Vagina (tissue), 2 donors: ENCODE measurements at places on chromosomes 13 and 19.

DNA sequence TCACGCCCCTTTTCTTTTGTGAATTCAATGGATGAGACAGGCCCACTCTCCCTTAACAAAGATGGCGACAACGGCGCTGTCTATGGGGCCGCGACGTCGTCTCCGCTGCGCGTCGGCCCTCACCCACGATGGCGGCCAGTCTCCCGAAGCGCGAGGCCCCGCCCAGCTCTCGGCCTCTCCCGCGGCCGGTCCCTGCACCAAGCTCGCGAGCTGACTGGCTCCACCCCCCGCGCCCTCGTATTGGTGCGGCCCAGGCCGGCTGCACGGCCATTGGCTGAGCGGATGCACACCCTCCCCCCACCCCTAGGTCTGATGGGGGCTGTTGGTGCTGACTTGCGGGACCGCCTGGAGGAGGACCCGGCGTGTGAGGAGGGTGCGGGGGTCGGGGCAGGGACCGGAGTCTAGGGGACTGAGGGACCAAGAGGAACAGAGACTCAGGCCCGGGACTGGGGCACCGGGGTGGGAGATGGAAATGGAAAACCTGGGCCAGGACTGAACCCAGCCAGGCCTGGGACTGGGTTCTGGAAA lies 4.8 kb downstream of the SPHK2 start:
- DNase-seq, result no peak

DNA sequence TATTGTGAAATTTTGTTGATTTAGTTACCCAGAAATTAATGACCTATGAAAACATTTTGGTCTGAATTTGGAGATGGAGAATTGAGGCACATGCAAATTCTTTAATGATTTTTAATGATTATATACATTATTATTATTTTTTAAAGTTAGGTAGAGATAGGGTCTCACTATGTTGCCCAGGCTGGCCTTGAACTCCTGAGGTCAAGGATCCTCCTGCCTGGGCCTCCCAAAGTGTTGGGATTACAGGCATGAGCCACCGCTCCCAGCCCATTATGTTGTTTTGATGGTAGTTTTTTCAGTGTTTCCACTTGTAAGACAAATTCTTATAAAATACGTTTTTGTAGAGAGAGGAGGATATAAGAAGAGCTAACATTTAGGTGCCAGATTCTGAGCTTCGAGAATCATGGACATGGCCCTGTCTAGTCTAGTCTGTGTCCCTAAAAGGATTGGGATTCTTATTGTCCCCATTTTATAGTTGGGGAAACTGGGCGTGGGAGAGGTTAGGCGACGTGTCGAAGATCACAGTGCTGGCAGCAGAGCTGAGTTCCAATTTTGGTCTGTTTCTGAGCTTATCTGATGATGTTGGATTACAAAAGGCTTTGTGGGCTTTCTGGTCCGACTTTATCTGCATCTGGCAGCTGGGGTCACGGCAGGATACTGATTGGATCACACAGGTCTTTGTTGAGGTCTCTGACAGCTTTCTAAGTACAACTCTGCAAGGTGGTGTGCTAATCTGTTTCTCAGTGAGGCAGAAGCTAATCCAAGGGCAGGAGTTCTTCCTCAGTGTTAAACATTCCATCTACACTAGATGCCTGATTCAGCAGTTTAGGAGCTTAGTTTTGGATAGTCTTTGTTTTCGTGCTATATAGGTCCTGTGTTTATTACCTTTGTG lies 7.5 kb upstream of the WDR88 start:
- DNase-seq, result no peak

DNA sequence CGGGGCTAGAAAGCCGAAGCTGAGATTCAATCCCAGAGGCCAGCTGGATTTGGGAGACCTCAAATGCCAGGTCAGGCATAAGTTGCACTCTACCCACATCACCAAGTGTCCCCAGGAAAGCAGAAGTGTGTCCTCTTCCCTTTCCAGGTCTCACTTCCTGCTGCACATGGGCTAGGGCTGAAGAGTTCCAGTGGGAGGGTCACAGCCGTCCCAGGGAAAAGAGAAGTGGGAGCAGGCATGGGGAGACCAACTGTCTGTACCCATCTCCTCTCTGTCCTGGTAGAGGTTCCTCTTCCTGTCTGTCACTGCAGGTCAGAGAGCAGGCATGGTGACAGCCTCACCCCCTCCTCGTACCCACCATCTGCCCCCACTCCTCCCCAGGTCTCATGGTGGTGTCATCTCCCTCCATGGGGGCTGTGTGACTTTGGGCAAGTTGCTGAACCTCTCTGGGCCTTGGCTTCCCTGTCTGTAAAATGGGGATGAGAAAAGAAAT lies 14.8 kb downstream of the AXL start:
- DNase-seq, result no peak

DNA sequence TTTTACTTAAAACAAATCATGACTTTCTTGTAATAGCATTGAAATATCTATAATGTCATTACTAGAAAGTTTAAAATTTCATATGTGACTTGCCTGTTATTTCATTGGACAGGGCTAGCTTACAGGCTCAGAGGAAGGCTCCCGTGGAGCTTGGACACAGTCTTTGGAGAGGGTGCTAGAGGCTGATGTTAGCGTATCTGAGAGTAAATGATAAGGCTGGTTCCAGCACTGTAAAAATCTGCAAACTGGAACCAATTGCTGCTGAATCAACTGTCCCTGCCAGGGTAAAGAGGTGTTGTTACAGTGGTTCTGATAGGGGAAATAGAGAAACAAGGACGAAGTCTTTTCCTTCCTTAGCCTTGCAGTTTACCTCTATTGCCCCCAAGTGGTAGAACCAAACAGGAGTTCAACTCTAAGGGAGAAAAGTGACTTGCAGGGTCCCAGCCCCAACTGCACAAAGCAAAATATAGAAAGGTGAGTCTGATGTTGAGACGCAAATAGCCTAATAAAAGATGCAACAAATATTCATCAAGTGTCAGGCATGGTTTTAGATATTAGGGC lies 901.7 kb downstream of the DIAPH3 start:
- no peak for DNase-seq

DNA sequence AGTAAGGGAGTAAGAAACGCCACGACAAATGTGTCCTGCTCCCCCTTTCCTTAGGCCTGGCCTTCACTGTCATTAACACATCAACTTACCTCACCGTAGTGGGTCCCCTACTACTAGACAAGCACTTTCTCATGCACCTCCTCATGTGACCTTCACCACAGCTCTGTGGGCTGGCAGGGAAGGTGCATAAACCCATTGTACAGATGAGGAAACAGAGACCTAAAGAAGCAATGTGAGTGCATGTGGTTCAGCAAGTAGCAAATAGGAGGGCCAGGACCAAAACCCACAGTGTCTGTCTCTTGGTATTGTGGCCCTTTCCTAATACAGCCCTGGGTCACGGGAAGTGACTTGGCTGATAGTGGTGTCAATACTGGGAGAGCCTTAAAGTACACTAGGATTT lies 5.3 kb downstream of the CCDC70 start:
- no peak for DNase-seq
